Glutamatergic neuron (in vitro differentiated cells): ENCODE measurements at places on chromosomes 7 and 10. TPM values are rescaled to one million over a fixed set of nuclear protein-coding genes. Genes with fewer than 3 reads are reported as not detected.

GRCh38 chr10:94108200-94108599, 114.5 kb downstream of the PLCE1 start:
- H3K36me3 ChIP-seq, result no peaks in the 10 kb centered on the region
- no peak for DNase-seq
- no peaks in the 10 kb centered on the region for H3K4me1 ChIP-seq
- H3K27ac ChIP-seq, result no peak overlapping the region
- no peak overlapping the region for H3K4me3 ChIP-seq

DNA sequence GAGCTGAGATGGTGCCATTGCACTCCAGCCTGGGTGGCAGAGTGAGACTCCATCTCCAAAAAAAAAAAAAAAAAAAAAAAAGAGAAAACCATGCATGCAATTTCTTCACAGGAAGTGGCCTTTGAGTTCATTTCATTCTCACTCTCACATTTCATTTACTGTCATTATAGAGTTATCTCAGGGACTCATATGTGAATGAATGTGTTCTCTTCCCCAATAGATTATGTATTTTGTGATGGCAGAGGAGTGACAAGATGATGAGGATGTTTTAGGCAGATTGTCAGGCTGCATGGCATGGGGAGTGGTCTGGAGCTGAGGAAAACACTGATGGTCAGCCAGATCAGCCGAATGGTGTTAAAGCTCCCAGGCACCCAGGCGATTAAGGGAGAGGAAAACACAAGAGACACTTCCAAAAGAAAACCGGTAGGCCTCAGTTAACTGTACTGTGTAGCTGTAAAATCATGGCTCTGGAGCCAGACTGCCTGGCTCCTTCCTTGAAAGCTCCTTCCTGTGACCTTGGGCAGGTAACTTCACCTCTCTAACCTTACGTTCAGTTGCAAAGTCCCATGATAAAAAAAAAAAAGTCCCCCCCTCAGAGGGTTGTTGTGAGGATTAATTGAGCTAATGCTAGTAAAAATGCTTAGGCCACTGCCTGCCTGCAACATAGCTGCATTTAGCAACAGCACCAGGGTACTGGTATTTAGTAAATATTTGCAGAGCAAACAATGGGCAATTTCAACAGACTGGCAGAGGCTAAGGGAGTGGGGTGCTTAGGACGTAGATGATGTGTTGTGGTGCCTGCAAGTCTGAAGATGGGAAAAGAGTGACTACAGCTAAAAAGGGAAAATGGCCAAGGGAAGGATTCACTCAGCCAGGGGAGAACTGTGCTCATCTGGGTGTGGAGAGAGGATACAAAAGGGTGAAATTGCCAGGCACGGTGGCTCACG, 6.9 kb downstream of the FRAT2 start:
- peaks cover 4% of the 10 kb centered on the region for H3K36me3 ChIP-seq
- no peak for DNase-seq
- H3K4me3 ChIP-seq, result no peak overlapping the region
- H3K4me1 ChIP-seq, result peaks cover 31% of the 10 kb centered on the region

GRCh38 chr10:44913350-44914081, 2.4 kb downstream of the TMEM72 start:
- peaks cover 32% of the 10 kb centered on the region for H3K4me1 ChIP-seq
- H3K27me3 ChIP-seq, result peaks cover 16% of the 10 kb centered on the region
- H3K36me3 ChIP-seq, result peaks cover 11% of the 10 kb centered on the region

- H3K27ac ChIP-seq, result peak overlapping the region; percentile 6
- peaks cover 2% of the 10 kb centered on the region for H3K4me1 ChIP-seq
- H3K27me3 ChIP-seq, result peaks cover 2% of the 10 kb centered on the region
- no peaks in the 10 kb centered on the region for H3K36me3 ChIP-seq
- no peak overlapping the region for H3K4me3 ChIP-seq
Measured at GRCh38 chr7:68729371-68729770, 868.9 kb upstream of the AUTS2 start.

- H3K27ac ChIP-seq, result no peak overlapping the region
- no peak for DNase-seq
- peaks cover 6% of the 10 kb centered on the region for H3K27me3 ChIP-seq
- H3K36me3 ChIP-seq, result no peaks in the 10 kb centered on the region
Measured at GRCh38 chr10:47370878-47371277, 13.2 kb downstream of the ZNF488 start.

- no peak overlapping the region for H3K4me3 ChIP-seq
- H3K36me3 ChIP-seq, result no peaks in the 10 kb centered on the region
- no peaks in the 10 kb centered on the region for H3K4me1 ChIP-seq
- DNase-seq, result no peak
- no peaks in the 10 kb centered on the region for H3K27me3 ChIP-seq
- H3K27ac ChIP-seq, result no peak overlapping the region
Measured at GRCh38 chr10:72802332-72802731, 91.2 kb upstream of the OIT3 start.

The HACD1 gene
- 5.4 TPM for total RNA-seq

The PTN gene
- 40.0 TPM for total RNA-seq

The CYP2C18 gene
- not detected for total RNA-seq

The ZNF365 gene
- 0.76 TPM for total RNA-seq

The CDK14 gene
- total RNA-seq, result 96.5 TPM

The NEBL gene
- total RNA-seq, result 0.74 TPM

The PIK3AP1 gene
- 0.49 TPM for total RNA-seq

The DUSP5 gene
- total RNA-seq, result 2.4 TPM

The OPALIN gene
- total RNA-seq, result not detected

The EPO gene
- total RNA-seq, result not detected

The ITPRID1 gene
- total RNA-seq, result not detected
